ENCODE measurements at places on chromosomes 5 and 9. TPM values are rescaled to one million over a fixed set of nuclear protein-coding genes. Genes with fewer than 3 reads are reported as not detected.

DNA sequence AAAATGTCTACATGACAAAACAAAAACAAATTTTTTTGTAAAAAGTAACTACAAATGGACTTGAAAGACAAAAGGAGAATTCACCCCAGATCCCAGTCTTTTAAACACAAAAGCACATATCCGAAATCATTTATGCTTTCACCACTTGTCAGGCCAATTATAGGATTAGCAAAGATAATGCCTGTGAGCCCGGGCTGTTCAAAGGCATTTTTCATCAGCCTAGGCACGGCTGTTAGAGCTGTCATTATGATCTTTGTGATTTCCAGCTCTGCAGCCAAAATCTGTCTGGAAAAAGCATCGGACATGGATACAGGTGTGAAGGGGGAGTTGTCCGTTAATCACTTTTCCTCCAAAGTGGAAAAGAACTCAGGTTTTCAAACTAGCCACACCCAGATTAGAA lies 23.6 kb upstream of the RAB14 start:
- no peaks in the 10 kb centered on the region for H3K36me3 ChIP-seq
- no peaks in the 10 kb centered on the region for H3K4me1 ChIP-seq
- no peak overlapping the region for H3K27ac ChIP-seq
- no peak overlapping the region for H3K4me3 ChIP-seq
- no peak for DNase-seq

DNA sequence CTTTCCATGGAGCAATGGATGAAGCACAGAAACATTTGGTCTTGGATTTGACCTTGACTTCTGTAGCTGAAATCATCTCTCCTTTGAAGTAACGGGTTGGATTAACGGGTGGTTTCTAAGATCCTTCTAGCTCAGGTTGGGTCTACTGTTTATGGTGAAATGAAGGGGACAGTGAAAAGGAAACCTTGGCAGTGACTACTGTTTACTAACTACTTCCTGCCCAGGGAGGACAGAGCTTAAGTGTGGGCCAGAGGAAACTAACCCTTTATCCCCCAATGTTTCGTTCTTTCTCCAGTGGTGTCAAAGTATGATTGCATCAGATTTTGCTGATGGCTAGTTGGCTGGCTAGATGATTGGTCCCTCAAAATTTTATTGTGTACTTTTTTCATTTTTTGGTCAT lies 22.2 kb downstream of the SKP2 start:
- H3K27me3 ChIP-seq: no peaks in the 10 kb centered on the region
- H3K4me3 ChIP-seq: no peak overlapping the region
- peaks cover 4% of the 10 kb centered on the region for H3K36me3 ChIP-seq
- no peak for DNase-seq
- H3K27ac ChIP-seq: peak overlapping the region; percentile 45

Gene ABLIM3
- 0.19 TPM for total RNA-seq

Gene BAAT
- 0.19 TPM for total RNA-seq

Gene FAM151B
- total RNA-seq: 0.35 TPM

Gene OR1L1
- not detected for total RNA-seq

GRCh38 chr9:123894822-123895221 lies 35.1 kb downstream of the DENND1A start:
- peaks cover 10% of the 10 kb centered on the region for H3K4me1 ChIP-seq
- no peaks in the 10 kb centered on the region for H3K27me3 ChIP-seq
- DNase-seq: no peak
- no peak overlapping the region for H3K27ac ChIP-seq
- H3K36me3 ChIP-seq: no peaks in the 10 kb centered on the region
- H3K4me3 ChIP-seq: no peak overlapping the region

Gene MOB3B
- total RNA-seq: 1.3 TPM

- H3K27ac ChIP-seq: no peak overlapping the region
- H3K4me1 ChIP-seq: no peaks in the 10 kb centered on the region
- H3K27me3 ChIP-seq: no peaks in the 10 kb centered on the region
- no peak overlapping the region for H3K4me3 ChIP-seq
- H3K36me3 ChIP-seq: no peaks in the 10 kb centered on the region
These were observed 175.6 kb upstream of the CCNH start for GRCh38 chr5:87588316-87588715.

Gene HTR1A
- total RNA-seq: not detected

- peak overlapping the region; percentile 97 for H3K27ac ChIP-seq
- H3K4me1 ChIP-seq: peaks cover 55% of the 10 kb centered on the region
- peak overlapping the region; percentile 54 for H3K4me3 ChIP-seq
- H3K36me3 ChIP-seq: peaks cover 4% of the 10 kb centered on the region
These were observed 2.4 kb downstream of the GIN1 start for GRCh38 chr5:103117471-103117991.

DNA sequence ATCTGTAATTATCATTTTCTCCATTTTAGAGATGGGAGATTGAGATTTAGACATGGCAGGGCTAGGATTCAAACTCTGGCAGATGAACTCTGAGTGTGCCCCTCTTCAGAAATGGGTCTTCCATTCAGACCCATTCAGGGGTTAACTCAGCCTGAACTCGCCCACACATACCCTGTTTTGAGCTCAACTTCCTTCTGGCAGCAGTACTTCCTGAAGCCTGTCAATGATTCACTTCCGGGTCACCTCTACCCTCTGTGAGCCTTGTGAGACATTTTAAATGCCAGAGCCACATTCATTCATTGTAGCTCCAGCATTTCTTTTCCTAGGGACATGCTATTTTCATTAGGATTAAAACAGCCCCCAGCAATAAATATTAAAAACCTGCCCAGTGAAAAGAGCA lies 209.3 kb upstream of the SLC24A2 start:
- H3K27me3 ChIP-seq: no peaks in the 10 kb centered on the region
- H3K36me3 ChIP-seq: peaks cover 14% of the 10 kb centered on the region
- peaks cover 70% of the 10 kb centered on the region for H3K4me1 ChIP-seq
- DNase-seq: peak; percentile 35

Gene CSNK1A1
- 209 TPM for total RNA-seq

DNA sequence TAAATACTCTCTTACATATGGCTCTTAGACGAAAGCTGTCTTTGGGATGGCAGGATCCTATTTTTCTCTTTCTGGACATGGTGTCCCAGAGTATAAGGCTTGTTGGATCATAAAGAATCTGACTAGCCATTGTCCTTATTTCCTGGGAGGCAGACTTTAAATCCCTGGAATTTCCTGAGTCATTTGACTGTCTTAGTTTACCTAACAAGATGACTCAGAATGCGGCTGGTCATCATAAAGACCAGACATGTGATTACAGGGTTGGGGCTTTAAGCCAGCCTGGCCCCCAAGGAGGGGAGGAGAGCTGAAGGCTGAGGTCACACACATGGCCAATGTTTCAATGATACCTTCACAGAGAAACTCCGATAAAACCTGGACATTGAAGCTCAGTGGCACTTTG lies 37.2 kb downstream of the FAM240B start:
- H3K4me3 ChIP-seq: no peak overlapping the region
- peaks cover 9% of the 10 kb centered on the region for H3K27me3 ChIP-seq
- peaks cover 6% of the 10 kb centered on the region for H3K4me1 ChIP-seq
- DNase-seq: no peak

All from activated T-cell treated with anti-CD3 and anti-CD28 coated beads, Interleukin-2, amount 50 U/mL, for 72 hours (primary cell).